Stimulated activated CD4-positive, alpha-beta T cell treated with anti-CD3 and anti-CD28 coated beads, TNF-alpha, amount 100 ng/mL, for 1 hour (primary cell): ENCODE measurements at places on chromosomes 3 and 15.

DNA sequence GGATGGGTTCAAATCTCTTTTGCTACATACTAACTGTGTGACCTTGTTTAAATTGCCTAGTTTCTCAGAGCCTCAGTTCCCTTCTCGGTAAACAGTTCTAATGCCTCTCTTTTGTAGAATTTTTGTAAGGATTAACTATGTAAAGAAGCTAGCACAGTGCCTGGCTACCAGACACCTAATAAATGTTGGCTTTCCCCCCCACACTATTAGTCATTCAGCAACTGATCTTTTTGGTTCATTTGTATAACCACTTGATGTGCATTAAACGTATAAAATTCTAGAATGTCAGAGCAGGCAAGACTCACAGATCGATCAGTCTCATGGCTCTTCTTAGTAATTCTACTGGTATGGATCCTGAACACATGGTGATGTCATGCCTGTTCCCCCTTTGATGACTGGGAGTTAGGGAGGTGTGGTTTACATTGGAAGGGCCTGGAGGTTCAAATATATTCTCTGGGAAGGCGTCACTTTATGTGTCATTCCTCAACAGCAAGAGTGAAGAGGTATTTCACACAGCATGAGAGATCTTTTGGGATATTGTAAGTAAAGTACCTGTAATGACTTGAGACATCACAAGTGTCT is 6.5 kb downstream of the TAGLN3 start:
- no peak for DNase-seq

DNA sequence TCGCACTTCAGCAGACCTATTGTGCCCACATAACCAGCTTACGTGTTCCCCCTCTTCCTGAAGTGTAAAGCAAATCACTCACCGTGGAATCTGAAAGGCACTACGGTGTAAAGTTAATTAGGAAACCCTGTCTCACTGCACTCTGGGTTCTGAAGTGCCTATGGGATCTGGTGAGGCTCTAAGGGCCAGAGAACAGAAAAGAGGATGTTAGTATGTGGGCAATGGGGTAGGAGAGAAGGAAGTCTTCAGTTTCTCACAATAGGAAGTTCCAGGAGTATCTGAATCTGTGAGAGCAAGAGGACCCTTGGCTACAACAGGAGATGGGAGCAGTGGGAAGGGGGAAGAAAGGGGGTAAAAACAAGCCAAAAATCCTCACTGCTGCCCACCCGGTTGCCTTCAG is 71.4 kb downstream of the ITGB5 start:
- DNase-seq, result no peak

GRCh38 chr3:66789580-66790237 is 208.4 kb upstream of the KBTBD8 start:
- DNase-seq, result no peak

DNA sequence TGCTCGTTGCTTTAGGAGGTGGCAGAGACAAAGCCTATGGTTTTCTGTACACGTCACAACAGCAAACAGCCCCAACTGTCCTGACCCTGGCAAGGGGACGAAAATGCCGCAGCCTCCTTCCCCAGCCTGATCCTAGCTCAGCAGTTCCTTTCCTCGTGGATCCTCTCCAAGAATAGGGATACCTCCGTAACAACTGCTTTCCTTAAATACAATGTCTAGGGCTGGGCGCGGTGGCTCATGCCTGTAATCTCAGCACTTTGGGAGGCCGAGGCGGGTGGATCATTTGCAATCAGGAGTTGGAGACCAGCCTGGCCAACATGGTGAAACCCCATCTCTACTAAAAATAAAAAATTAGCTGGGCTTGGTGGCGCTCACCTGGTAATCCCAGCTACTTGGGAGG is 17.0 kb downstream of the MAP6D1 start:
- no peak for DNase-seq

DNA sequence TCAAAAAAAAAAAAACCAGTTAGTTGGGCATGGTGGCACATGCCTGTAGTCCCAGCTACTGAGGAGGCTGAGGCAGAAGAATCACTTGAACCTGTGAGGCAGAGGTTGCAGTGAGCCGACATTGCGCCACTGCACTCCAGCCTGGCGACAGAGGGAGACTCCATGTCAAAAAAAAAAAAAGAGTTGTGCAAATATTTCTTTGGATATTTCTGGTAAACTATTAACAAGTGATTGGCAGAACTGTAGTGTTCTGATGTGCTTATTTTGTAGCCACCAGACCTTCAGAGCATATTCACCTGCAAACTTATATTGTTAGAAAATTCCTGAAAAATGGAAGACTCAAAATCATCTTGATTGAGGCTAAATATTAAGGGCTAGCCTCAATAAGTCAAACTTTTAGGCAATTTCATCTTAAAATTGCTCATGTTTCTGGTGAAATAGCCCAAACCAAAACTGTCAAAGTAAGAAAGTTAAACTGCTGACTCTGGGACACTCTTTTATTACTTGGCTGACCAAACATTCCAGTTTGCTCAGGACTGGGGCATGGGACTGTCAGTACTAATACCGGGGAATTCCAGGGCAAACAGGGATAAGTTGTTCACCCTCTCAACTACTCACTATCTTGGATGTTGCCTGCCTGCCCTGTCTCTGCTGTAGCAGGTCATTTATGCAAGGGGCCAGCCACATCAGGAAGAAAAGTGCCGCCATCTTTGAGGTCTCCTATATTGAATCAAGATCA is 37.0 kb downstream of the ABHD2 start:
- DNase-seq, result no peak

DNA sequence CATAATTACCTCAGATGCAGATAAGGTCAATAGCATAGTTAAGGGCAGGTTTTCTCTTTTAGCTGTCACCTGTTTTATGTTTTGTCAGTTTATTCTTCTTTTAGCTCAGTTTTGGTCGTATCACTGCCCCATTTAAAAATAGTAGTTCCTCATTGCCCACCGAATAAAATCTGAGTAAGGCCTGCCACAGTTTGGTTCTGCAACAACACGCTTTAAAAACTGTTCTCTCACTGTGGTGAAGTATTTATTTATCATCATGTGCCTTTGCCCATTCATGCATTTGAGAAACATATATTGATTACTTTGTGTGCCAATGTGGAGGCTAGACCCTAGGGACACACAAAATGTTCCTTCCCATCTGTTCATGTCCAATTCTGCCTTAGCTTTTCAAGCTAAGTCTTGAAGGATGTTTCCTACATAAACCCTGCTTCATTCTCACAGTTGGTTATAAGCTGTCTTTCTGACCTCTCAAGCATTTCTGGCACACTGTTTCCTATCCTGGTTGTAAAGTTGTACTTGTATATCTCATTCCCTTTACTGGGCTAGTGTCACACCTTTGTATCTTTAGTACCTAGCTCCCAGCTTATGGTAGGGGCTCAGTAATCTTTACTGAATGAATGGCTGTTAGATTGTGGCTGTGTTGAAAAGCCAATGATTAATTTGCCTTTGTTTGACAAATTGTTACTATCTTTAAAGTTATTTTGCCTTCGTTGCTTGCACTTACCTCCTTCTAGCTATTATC is 23.9 kb downstream of the AKAP13 start:
- DNase-seq, result no peak

- no peak for DNase-seq
These were observed 58.7 kb downstream of the SMAD3 start for GRCh38 chr15:67124111-67124510.

DNA sequence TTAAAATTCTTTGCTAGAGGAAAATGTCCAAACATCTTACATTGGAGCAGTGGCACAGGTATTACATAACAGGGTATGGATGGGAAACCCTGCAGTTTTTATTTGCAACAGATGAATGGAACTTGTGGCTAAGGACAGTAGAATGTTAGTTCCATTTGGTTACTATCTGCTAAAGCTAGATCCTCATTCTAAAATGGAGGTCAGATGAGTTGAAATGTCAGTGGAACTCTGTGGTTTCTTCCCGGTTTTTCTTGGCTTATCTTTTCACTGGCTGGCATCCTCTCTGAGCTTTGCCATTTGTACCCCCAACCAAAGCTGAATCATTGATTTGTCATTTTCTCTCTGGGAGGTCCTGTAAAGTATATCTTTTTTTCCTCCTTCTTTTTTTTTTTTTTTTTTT is 68.9 kb downstream of the ARMC8 start:
- DNase-seq, result no peak

DNA sequence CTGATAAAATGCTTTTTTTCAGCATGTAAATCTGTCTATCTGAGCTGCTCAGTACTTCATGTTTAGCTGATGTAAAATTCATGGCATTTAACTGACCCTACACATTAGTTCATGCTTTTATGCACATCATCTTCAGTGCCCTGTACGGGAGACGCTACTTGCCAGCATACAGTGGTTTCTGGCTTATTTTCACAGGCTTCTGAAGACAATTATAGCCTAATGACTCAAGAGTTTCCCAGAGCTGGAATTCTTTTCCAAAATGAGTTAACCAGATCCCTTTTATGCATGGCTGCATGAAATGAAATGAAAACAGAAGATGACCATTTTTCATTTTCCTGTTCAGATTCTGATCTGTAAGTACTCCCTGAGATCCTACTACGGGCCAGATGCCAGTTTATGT is 1061.5 kb downstream of the ROBO2 start:
- DNase-seq, result no peak

DNA sequence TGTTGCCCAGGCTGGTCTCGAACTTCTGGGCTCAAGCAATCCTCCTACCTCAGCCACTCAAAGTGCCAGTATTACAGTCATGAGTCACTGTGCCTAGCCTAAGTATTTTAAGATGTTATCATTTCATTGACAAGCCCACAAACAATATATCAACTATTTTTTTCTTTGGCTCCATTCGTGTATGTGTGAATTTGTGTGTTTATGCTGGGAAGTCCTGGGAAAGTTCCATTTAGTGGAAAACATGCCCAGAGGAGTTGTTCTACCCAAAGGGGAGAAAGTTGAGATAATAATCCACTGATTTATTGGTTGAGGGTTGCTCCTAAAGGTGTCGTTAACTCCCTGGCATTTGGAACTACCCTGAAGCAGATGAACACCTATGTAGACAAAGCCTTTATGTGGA is 58.8 kb downstream of the KIF9 start:
- no peak for DNase-seq

DNA sequence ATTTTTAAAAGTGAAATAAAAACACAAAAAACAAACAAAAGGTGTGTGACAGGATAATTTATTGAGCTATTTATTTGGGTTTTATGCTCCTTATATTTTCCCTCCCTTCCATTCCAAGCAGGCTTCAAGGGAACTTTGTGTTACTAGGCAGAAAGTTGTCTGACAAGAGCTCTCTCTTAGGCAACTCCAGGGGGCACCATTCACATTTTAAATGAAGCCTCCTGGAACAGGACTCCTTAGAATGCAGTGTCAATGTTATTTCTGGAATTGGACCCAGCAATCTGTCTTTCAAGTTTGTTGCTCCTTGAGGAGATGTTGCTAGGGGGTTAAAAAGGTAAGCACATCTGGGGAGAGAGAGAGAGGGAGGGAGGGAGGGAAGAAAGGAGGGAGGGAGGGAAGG is 5.4 kb upstream of the RFX7 start:
- DNase-seq, result no peak

DNA sequence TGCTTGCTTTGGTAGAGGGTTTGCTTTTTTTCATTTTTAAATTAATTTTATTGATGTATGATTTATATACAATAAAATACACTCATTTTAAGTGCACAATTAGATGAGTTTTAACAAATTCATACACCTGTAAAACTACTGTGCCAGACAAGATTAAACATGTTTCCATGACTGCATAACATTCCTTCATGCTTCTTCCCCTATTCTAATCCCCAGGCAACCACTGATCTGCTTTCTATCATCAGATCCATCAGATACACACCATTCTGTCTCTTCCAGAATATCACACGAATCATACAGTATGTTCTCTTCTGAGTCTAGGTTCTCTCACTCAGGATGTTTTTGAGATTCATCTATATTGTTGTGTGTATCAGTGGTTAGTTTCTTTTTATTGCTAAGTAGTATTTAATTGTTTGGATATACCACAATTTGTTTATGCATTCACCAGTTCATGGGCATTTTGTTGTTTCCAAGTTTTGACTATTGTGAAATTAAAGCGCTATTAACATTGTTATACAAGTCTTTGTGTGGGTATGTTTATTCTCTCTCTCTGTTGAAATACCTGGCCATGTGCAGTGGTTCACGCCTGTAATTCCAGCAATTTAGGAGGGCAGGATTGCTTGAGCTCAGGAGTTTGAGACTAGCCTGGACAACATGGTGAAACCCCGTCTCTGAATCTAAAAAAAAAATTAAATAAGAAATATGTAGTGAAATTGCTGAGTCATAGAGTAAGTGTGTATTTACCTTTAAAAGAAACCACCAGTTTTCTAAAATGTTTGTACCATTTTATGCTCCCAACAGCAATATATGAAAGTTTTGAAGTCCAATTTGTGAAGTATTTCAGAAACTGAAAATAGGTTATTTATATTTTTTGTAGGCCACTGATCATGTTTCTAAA is 7.0 kb upstream of the TFG start:
- DNase-seq, result no peak

DNA sequence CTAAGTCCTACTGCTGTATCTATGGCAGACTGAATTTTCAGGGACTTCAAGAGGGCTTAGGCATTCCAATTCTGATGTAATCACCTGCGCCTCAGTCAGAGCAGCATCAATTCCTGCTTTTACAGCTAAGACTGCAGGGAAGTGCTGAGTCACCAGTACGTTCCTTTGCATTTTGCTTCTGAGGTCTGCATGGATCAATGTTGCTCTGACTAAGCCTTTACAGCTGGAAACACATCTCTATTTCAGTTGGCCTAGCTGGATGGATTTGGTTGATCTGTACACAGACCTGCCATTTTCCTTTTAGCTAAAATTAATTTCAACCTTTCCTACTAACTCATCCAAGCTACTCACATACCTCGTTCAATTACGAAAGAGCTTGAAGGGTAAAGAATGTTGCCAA is 51.3 kb downstream of the ETV5 start:
- DNase-seq, result no peak

DNA sequence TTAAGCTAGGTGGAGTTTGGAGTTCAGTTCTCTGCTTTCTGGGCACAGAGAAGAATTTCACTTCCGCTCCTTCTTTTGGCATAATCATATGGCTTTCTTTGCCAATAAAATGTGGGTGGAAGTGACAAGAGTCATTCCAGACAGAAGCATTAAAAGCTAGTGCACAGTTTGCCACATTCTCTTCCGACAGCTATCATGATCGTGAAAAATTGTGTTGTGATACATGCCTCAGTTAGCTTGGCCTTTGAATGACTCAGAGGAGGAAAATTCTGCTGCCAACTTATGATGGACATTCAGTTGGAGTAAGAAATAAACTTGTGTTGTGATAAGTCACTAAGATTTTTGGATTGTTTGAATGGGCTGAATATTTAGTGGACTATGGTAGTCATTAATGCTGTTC is 291.7 kb upstream of the SATB1 start:
- no peak for DNase-seq

DNA sequence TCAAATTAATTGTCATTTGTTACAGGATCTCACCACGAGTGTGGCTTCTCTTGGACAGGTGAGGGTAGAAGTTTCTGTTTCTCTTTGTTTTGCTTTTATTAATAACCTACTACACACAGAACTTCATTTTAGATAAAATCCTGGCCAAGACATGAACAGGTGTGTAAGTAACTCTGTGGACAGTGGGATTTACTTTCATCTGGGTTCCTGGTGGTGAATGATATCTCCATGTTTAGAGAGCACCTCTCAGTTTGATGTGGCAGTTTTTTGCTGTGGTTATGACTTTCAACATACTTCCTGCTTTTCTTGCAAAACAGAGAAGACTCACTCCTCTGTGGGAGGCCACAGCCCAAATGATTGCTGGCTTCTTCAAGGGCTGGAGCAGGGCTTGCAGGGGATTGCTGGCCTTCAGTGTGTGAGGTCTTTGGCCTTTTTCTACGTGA is 71.1 kb upstream of the XCR1 start:
- DNase-seq, result no peak

- no peak for DNase-seq
These were observed 70.0 kb downstream of the EXOG start for GRCh38 chr3:38566215-38566528.

- no peak for DNase-seq
These were observed 145.9 kb upstream of the LIPC start for GRCh38 chr15:58285921-58286278.
